ENCODE measurements at places on chromosomes 1 and 21.

DNA sequence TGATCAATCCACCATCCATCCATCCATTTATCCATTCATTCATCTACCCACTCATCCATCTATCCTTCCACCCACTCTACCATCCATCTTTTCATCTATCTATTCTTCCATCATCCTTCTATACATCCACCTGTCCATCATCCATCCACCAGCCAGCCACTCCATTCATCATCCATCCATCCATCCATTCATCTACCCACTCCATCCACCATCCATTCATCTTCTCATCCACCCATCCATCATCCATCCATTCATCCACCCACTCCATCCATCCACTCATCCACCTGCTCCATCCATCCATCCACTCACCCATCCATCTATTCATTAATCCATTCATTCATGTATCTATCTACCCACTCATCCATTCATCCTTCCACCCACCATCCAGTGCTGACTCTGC is 127.9 kb upstream of the TMPRSS2 start:
- no peak for DNase-seq

DNA sequence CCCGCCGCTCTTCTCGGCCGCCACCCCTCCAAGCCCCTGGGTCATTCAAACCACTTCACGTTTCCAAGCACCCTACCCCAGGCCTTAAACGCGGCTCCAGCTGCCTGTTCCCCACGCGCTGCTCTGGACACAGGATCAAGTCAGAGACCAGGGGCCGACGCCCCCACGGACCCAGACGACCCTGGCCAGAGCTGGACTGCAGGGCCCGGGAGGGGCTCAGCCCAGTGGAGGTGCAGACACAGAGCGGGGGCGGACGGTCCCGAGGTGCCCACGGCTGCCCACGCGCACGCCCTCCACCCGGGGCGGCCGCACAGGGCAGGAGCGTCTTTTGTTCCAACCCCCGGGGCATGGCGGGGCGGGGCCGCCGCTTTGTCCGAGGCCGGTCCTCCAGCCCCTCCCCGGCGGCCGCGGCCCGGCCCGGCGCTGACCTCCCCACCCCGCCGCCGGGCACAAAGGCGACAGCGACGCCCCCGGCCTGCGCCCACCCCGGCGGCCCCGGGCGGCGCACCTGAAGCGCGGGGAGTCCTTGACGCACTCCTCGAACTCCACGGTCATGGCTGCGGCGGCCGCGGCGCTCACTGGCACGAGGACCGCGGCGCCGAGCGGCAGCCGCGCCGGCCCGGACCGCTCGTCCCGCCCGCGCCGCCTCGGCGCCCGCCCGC is 338 bp downstream of the ACAP3 start:
- DNase-seq, result peak; percentile 17

GRCh38 chr1:158933621-158934020 is 2.3 kb downstream of the PYHIN1 start:
- peak; percentile 29 for DNase-seq

DNA sequence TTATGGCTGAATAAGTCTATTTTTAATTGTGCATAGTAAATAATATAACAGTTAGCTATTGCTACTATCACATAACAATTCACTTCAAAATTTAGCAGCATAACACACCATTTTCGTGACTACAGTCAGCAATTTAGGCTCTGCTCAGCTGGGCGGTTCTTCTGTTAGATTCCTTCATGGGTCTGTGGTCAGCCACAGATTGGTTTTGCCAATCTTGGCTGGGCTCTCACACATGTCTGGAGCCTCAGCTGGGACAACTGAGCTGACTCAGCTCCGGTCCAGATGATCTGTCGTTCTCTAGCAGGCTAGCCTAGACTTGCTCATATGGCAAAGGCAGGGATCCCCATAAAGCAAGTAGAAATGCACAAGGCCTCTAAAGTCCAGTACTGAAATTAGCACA is 15.1 kb upstream of the CDC42BPA start:
- no peak for DNase-seq

GRCh38 chr1:10679496-10680220 is 116.8 kb downstream of the CASZ1 start:
- no peak for DNase-seq

DNA sequence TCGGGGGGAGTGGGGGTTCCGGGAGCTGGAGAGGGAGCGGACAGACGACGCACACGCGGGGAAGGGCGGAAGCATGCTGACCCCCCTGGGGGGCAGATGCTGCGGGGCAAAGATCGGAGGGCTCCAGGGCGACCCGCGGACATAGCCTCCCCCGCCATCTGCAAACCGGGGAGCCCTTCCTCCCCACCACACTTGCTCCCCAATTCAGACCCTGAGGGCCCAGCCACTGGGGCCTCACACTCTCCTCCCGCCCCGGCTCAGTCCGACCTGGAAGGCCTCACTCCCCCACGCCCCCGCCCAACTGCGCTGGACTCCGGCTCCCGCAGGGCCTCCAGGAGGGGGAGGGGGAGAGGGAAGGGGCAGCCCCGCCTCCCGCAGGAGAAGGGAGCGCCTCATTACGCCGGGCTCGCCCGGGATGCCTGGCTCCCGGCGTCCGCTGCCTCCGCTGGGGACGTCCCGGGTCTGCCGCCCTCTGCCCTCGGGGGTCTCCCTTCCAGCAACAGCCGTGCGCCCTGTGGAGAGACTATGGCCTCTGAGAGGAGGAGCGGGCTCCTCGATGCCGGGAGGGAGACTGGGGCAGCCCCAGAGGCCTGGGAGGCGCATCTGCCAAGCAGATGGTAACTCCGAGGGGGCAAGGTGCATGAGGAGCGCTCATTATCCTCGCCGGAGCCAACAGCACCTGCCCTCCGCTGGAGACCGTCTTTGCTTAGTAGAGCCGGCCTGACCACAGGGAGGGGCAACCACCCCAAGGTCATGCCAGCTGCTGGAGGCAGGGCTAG is 636 bp upstream of the CAMK2N1 start:
- DNase-seq, result no peak

- DNase-seq, result peak; percentile 91
Measured at GRCh38 chr1:77476475-77476874, 194.7 kb downstream of the AK5 start.

DNA sequence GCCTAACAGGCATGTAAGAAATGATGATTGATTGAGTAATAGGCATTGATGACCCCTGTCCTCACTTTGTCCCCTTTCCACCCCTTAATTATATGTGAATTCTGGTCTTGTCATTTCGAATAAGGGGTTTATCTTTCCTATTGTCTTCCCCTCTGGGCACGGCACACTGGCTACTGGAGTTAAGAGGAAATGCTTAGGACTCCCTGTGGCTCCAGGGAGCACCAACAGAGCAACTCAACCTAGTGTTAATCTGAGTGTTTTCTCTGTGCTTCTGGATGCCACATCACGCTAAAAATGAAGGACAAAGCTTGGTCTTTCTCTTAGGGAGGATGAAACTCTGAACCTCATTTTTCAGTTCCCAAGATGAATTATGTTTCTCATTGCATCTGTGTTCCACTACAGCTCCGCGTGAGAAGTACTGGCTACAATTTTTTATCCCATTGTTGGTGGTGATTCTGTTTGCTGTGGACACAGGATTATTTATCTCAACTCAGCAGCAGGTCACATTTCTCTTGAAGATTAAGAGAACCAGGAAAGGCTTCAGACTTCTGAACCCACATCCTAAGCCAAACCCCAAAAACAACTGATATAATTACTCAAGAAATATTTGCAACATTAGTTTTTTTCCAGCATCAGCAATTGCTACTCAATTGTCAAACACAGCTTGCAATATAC is 5.3 kb downstream of the FCER1A start:
- DNase-seq, result no peak

GRCh38 chr1:241610056-241610815 is 29.9 kb downstream of the CHML start:
- no peak for DNase-seq

- DNase-seq, result no peak
Measured at GRCh38 chr1:241495741-241496140, 23.8 kb downstream of the FH start.

DNA sequence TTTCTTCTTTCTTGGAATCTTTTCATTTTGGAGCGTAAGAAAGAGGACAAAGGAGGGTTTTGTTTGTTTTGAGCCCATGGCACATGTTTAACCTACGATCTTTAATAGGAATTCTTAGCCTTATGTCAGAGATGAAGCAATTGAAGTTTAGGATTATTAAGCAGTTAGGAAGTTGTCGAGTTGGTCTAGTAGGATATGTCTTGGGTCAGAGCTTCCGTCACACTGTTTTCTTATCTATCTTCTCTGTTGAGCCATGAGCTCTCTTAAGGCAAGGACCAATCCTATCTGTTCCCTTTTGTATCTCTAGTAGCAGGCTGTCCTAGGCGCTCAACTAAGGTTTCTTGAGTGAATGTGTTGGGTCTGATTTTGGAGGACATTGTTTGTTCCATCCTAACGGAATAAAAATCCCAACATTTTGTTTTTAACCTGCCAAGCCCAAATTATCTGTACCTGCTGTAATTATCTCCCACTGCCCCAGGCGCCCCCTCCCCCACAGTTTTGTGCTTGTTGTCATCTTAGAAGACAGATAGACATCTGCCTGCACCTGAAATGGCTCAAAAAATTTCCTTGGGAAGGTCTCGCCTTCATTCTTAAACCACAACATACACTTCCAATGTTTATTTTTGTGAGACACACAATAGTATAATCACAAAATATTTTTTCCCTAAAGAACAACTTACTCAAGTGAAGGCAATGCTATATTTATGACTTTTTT is 95.3 kb upstream of the GADD45A start:
- DNase-seq, result no peak

DNA sequence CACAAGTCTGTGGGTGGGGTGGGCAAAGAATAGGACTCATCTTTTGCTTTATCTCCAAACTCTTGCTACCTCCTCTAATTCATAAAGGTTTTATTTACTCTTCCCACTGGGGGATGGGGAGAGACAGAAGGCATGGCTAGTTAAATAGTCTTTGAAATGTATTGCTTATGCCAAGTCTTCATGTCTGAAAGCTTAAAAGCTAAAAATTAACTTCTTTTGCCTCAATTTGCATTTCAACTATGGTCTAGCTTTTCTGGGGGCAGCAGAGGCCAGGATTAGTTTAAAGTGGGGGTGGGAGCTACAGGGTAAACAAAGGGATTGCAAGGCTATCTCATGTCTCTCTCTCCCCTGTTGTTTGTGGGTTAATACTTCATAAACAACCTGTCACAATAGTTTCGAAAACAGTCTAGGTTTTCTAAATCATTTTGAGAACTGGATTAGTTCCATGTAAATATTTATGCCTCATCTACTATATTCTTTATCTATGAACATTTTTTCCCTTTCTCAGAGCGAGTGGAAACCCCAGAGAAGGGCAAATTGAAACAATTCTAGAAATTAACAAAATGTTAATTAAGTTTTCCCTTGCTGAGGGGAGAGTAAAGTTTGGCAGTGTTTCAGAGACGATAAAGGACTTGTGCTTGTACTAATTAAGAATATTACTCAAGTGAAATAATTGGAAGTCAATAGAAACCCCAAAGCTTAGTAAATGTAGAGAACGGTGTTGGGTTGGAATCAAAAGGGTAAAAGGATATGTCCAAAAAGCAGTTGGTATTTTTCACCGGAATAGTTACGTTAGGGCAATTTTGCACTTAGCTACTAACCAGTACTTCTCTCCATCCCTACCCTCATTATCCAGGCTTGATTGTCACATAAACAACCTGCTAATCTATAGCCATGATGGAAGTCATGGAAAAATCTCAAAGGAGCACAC is 182.2 kb downstream of the GIPC2 start:
- DNase-seq, result no peak

- DNase-seq, result peak; percentile 51
Measured at GRCh38 chr1:172906778-172907592, 143.8 kb downstream of the TNFSF18 start.

GRCh38 chr1:89310505-89310904 is 37.8 kb upstream of the GBP5 start:
- peak; percentile 84 for DNase-seq

- no peak for DNase-seq
Measured at GRCh38 chr1:160614410-160614809, 32.4 kb downstream of the SLAMF1 start.

- DNase-seq, result no peak
Measured at GRCh38 chr1:200337410-200337809, 72.4 kb downstream of the ZNF281 start.

DNA sequence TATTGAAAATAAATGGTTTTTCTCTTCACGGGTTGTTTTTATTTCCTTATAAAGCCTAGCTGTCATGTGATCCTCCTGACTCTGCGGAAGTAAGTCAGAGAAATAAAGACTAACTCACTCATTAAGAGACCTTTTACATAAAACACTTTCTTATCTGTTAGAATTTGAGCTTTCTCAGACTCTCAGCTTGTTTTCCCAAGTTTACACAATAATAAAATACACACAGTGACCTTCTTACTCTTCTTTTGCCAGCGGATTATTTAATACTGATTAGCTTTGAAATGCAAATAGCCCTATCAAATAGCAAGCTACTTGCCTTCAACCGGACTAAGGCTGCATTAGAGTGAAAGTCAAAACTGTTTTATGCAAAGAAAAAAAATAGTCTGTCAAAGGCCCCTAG is 45.5 kb upstream of the CXADR start:
- no peak for DNase-seq

DNA sequence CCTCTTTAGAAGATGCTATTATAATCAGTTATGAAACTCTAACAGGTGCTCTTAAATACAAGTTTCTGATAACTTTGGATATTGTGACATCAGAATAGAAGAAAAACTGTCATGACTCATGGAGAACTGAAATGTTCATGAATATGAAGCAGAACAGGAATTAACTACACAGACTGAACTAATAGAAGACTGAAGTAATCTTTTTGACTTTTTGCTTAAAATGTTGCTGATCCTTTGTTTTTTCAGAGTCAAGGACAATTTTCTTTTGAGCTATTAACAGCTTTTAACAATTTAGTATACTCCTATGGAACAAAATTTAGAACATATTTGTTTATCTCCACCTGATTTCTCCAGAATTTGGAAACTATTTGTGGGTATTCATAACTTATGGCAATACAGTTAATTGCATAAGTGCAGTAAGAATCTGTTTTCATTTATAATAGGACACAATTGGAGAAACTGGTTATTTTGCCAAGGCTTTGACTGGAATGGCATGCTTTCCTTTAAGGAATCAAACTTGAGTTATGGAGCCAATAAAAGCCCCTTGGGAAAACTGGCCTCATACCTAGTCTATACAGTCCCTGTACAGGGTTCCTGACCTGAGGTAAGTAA is 18.7 kb upstream of the PLA2G5 start:
- no peak for DNase-seq

- no peak for DNase-seq
Measured at GRCh38 chr1:172266528-172267174, 153.8 kb upstream of the C1orf105 start.

GRCh38 chr21:35475762-35476161 is 426.7 kb upstream of the RUNX1 start:
- peak; percentile 91 for DNase-seq

DNA sequence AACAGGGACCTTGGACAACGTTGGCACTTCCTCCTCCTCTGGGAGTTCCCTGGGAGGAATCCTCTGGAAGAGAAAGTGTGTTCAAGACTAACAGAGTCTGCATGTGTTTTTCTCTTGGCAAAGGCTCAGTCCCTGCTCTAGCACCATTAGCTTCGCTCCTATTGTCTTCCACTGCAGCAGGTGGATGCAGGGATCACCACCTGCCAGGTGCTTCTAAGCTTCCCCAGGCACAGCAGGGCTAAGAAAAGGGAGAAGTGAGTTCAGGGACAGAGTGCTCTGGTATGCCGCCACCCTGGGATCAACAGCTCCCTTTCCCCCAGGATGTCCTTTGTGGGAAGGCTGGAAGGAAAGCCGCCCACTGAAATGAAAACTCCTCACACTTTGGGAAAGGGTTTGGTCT is 43.9 kb upstream of the IL20 start:
- DNase-seq, result no peak

GRCh38 chr1:82318921-82319320 is 518.2 kb downstream of the ADGRL2 start:
- no peak for DNase-seq

GRCh38 chr1:14895727-14896126 is 257.8 kb upstream of the TMEM51 start:
- no peak for DNase-seq
